Astrocyte (in vitro differentiated cells and primary cell): ENCODE measurements at places on chromosomes 3 and 15.

DNA sequence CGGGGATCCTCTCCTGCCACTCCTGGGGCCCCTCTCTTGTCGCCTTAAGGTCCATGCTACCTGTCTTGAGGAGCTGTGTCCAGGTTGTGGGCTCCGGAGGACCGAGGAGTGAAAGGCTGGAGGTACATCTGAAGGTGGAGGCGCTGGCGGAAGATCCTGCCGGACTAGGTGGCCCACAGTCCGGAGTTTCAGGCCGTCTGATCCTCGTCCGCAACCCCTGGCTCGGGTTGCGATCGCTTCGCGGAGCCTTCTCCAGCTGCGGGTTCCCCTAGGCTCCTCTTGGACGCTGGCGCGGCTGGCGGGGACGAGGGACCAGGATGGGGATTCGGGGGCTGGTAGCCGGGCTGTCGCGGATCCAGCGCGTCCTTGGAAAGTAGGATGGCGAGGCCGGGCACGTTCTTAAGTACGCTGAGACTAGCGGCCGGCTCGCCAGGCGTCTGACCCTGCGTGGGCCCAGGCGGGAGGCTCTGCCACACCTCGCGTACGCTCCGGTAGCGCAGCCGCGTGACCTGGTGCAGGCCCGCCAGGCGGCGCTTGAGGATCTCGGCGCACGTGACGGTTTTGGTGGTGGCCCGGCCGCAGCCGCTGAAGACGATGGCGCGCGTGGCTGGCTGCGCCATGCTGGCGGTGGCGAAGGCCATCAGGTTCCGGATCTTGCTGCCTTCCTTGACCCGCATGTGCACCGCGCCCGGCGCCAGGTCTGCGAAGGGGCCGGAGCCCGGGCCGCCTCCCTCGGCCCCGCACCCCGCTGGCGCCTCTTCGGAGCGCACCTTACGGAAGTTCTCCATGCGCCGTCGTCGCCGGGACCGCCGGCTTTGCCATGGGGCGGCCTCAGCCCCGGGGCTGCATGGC is 550 bp downstream of the RPP25 start:
- DNase-seq: peak; percentile 29

- DNase-seq: no peak
These were observed 1442.2 kb upstream of the ALCAM start for GRCh38 chr3:103924544-103924943.

GRCh38 chr3:115960799-115961198 is 337.5 kb downstream of the GAP43 start:
- DNase-seq: no peak

DNA sequence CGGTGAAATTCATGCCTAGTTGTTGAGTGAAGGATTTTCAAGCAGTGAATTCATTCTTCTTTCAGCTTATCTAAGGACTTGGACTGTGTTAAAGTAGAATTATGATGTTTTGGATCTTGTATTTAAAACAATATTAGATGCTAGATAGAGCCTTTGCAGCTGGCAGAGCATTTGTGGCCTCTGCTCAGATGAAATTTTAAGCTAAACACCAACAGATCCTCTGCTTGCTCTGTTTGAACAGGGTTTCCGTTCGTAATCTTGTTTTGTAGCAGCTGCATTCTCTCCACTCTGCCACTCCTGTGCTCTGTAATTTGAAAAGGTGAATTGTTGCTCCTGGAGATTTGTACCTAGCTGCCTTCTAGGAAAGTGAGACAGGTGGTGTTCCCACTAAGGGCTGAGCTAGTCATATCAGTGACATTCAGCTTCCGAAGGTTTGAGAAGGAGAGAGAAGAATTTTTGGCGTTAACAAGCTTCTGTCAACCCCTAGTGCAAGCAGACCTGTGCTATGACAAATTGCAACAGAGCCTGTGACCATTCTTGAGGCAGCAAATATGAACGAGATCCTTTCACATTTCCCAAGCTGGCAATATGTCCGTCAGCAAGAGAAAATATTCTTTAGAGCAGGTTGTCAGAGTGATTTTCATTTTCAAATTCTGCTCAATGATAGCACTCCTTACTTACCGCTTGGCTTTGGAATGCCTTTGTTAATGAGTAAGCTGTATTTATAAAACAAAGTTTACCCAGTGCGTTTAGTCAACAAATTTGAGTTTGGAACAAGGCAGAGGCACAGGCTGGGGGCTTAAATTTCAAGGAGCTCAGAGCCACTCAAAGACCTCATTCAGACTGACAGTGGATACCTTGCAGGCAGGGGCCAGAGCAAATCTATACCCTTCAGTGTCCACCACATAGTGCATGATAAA is 5.3 kb downstream of the CHST2 start:
- no peak for DNase-seq

DNA sequence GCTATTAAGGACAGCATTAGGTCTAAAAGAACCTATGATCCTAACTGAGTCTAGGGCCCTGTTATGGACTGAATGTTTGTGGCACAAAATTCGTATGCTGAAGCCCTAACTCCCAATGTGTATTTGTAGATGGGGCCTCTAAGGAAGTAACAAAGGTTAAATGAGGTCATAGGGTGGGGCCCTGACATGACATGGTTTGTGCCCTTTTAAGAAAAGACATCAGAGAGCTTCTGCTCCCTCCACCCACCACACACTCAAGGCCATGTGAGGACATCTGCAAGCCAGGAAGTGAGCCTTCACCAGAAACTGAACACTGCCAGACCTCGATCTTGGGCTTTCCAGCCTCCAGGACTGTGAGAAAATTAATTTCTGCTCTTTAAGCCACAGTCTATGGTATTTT is 49.2 kb downstream of the PHC3 start:
- DNase-seq: no peak

DNA sequence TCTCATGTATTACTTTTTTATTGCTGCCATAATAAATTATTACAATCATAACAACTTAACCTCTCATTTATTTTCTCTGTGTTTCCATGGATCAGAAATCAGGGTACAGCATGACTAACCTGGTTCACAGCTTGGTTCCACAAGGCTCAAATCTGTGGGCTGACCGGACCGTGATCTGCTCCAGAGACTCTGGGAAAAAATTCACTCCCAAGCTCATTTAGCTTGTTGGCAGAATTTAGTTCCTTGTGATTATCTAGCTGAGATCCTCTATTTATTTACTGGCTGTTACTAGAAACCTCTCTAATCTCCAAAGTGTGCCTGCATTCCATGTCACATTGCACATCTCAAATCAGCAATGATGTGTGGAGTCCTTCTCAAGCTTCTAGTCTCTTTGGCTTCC is 386.6 kb downstream of the DIPK2A start:
- DNase-seq: no peak

GRCh38 chr3:137692803-137693431 is 71.2 kb upstream of the SOX14 start:
- no peak for DNase-seq

DNA sequence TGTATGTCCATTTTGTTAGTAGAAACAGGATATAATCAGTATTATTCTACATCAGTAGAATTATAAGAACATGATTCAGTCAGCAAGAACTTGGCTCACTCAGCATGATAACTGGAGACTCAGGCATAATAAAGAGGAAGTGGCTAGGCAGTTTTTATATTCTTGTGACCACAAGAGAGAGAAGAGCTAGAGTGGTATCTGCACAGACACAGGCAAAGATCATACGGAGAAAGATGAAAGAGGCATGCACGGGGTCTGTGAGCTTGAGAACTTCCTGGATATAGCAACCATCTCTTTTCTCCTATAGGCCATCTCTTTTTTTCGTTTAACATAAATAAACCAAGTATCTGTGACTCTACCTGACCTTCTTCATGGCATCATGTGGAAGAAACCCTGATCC is 46.8 kb downstream of the MYO5A start:
- peak; percentile 92 for DNase-seq

- DNase-seq: peak; percentile 36
These were observed 26.1 kb downstream of the TAMM41 start for GRCh38 chr3:11820531-11821041.

DNA sequence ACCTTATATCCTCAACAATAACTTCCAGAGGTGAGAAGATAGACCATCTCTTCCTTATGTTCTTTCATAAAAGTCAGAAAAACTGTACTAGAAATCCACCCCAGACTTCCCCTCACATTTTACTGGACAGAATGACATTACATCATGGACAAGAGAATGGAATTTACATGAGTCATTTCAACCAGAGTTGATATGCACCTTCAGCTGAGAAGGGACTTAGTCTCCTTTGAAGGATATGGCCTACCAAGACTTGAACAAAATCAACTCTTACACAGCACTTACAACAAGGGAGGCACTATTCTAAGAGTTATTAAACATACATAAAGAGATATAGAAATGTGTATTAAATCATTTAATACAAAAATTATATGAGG is 380.0 kb upstream of the DPH6 start:
- DNase-seq: peak; percentile 43

GRCh38 chr3:195767792-195768191 is 43.9 kb downstream of the MUC4 start:
- no peak for DNase-seq

DNA sequence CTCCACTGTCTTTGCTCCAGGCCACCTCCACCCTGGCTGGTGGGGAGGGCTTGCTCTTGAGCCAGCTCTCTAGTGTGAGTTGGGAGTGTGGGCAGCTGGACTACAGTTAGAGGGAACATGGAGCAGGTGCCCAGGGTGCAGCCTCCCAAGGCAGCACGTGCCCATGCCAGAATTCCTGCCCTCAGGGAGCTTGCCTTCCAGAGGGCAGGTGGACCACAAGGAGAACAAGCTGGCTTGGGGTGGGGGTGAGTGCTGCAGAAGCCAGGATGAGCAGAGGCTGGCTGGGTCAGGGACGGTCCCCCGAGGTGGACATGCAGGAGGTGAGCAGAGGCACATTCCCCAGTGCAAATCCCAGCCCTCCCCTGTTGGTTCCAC is 89.5 kb downstream of the VGLL4 start:
- no peak for DNase-seq

GRCh38 chr3:53705024-53705745 is 141.0 kb downstream of the CHDH start:
- DNase-seq: peak; percentile 6

GRCh38 chr15:78621810-78622402 is 1.1 kb upstream of the CHRNA3 start:
- no peak for DNase-seq

DNA sequence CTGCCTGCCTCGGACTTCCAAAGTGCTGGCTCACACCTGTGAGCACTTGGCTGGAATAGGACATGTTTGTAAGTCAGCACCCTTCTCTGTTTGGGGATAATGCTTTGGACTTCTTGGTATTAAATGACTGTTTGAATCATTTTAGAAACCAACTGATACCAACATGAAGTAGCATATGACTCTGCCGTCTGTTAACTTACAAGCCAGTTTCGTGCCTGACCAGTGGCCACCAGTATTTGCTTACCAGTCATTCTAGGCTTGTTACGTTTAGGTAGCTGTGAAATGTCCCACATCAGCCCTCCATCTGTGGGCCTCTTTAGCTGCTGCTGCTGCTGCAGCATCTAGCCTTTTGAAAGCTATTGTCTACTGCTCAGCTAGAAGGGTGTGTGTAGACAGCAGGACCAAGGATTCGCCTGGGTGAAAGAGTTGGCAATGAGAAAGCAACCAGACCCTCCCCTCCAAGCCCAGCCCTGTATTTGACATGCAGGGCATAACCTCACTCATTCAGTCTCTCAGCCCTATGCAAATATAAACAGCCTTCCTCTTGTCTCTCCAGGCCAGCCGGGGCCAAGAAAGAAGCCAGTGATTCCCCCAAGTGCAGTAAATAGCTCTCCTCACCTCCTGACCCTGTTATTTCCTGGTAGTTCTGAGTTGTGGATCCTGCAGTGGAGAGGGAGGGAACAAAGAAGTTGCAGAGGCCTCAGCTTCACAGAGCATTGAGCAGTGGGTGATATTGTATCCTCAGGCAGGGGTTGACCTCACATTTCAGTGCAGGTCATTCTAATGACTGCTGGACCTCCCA is 51.0 kb downstream of the NKIRAS1 start:
- no peak for DNase-seq

DNA sequence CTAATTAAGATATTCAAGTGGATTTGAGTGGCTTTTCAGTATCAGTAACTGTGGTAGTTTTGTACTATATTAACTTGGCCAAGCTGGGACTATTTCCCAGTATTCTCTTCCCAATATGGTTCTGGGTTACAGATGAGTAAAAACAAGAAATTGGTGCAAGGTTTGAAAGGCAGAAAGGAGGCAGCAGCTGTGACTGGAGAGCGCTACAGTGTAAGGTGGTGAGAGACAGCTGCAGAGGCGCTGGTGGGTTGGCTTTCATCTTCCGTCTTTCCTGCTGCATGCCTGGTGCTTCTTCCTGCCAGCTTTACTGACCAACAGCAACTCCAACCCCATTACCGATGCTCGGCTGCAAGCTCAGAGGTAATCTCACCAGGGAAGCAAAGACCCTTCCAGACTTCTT is 9.8 kb downstream of the DPH3 start:
- no peak for DNase-seq

- no peak for DNase-seq
These were observed 77.6 kb downstream of the CRTC3 start for GRCh38 chr15:90607361-90607760.

GRCh38 chr3:7410782-7411181 is 549.9 kb downstream of the GRM7 start:
- no peak for DNase-seq

DNA sequence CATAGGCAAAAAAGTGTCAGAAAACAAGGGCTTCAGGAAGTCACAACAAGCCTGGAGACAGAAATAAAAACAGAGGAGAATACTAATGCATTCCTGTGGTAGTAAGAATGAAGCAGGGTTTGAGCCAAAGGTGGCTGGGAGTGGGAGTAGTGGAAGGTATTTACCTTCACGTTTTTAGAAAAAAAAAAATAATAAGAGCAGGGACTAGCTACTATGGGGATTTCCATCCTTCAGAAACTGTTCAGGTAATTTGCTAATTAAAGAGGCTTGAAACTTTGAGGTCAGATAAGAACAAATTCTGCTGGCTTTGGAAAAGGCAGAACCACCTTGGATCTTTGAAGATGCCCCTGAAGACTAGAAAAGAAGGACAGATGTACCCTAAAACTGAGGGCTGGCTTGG is 18.4 kb downstream of the ILDR1 start:
- DNase-seq: no peak

DNA sequence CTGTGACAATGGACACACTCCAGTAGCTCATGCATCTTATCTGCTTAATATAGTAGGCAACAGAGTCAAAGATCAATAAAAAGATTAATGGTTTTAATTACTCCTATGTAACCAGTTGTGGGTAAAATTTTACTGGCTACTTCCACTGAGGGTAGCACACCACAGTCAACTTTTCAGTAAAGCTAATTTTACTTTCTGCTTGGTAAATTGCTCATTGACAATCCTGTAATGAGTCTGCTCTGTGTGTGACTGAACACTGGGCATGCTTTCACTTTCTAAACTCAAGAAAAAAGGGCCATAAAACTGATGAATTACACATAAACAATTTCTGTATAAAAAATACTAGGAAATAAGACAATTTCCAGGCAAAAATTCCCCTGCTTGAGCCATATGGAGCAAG is 838.3 kb downstream of the VGLL3 start:
- no peak for DNase-seq

DNA sequence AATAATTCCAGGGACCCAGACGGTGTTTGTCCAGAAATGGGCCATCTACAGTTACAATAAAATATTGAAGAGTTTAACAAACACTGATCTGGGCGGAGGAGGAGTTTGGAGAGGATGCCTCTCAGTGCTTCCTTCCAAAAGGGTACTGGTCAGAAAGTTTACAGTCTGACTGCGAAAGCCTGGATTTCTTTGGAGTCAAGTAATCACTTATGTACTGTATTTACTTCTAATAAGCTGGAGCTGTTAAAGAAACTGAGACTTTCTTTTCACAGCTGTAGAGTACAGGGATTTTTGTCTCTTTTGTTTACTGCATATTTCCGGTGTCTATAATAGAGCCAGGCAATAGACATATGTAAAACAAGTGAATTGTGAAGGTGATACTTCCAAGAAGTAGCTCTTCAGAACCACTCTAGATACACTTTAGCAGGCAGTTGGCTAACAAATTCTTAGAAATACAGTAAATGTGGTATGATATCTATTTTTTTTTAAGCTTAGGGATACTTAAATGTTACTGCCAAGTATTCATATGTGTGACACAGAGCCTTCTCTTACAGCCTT is 22.1 kb upstream of the NEO1 start:
- no peak for DNase-seq
